Lower leg skin (tissue), 4 donors: ENCODE measurements at places on chromosomes 5 and 9.

- no peak for DNase-seq
Observed at GRCh38 chr5:41250351-41250987, 37.1 kb upstream of the C6 start.

DNA sequence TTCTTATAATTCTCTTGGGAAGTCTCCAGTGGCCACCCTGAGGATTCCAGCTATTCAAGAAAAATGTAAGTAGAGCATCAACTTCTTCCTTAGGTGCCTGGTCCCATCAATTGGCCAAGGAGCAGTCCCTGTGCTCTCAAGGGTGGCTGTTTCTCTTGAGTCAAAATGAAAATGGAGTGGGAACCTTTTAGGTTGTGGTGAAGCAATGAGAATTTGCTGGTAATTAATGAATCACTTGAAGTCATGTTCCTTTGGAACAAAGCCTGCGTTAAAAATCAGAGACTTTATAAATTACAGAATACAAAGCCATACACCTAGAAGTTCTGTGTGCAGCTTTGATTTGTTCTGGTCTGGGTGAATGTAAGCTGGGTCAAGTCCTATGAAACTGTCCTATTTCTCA lies 48.9 kb downstream of the IL31RA start:
- DNase-seq = no peak

- no peak for DNase-seq
Observed at GRCh38 chr5:173891308-173892116, 3.4 kb downstream of the CPEB4 start.

- no peak for DNase-seq
Observed at GRCh38 chr5:159849437-159850083, 66.7 kb upstream of the ADRA1B start.

DNA sequence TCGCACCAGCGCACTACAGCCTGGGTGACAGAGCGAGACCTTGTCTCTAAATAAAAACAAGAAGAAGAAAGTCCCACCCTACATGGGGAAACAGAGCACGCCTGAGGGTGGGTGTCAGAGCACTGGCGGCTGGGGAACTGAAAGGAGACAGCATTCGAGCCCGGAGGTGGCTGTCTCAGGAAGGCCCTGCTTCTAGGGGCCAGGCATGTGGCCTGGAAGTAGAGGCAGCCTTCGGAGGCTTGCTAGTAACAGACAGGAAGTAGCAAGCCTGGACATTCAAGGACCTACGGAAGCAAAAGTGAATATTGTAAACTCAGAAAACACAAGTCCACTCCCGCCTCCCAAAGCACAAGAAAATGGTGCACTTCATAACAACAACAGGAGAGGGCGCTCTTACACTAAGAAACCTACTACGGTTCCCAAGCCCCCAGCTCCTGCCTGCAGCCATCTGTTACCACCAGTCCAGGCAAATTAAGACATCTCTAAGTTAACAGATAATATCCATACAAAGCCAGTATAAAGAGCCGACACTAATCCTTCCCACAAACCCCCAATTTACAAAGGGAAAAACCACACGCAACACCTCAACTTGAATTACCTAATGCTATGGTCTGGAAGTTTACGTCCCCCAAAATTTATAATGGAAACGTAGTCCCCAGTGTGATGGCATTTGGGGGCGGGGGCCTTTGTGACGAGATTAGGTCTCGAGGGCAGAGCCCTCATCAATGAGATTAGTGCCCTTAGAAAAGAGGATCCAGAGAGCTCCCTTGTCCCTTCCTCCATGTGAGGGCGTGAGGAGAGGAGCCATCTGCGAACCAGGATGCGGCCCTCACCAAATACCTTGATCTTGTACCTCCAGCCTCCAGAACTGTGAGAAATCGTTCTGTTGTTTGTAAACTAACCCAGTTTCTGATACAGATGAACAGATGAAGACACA lies 7.7 kb downstream of the RASGEF1C start:
- no peak for DNase-seq

DNA sequence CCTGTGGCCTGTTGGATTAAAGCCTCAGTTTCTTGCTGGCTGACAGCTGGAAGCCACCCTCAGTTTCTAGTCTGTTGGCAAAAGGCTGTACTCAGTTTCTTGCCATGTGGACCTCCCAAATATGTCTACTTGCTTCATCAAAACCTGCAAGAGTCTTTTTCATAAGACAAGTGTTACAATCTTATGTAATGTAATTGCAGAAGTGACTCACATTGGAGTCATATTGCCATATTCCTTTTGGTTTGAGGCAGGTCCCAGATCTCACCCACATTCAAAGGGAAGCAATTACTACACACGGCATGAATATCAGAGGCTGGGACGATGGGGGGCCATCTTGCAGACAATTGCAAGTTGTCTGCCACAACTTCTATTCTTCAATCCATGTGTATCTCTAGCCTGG lies 286.7 kb upstream of the IL12B start:
- DNase-seq = no peak

- no peak for DNase-seq
Observed at GRCh38 chr5:124878583-124879342, 132.3 kb upstream of the ZNF608 start.

GRCh38 chr5:69202497-69202896 lies 13.1 kb downstream of the CENPH start:
- no peak for DNase-seq
